Stimulated activated CD4-positive, alpha-beta T cell treated with anti-CD3 and anti-CD28 coated beads, Interleukin-15, amount 100 ng/mL, for 24 hours (primary cell): ENCODE measurements at places on chromosomes 7 and 10.

GRCh38 chr10:6678211-6678803 lies 98.2 kb upstream of the PRKCQ start:
- DNase-seq, result peak; percentile 73

DNA sequence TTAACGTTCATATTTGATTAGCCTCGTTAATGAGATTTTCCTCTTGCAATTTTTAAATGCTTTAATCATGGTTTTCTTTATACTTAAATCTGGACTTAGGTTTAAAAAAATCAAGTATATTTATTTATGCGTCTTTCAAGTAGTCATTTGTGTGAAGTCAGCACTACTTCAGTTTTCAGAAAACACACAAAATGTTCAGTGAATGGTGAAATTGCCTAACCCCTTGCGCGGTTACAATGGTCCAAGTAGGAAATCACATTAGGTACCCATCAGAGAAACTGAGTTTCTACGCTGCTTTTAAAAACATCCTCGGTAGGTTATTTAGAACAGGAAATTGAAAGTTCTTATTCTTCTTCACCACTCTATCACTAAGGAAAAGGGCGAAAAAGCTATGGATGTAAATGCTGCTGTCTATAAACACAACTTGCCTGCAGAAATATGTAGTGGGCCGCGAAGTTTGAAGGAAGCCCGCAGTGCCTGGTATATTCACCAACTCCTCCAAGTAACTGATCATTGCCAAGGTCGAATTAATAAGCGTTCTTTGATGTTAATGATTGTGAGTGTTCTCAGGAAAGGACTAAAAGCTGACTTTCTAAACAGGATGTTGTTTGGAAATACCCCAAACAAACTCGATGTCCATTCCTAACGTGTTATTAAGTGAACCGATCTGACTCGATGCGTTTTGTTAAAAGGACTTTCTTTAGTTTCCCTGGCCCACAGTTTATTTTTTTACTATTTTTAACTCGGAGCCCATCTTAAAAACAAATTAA lies 1.0 kb downstream of the SYPL1 start:
- no peak for DNase-seq

DNA sequence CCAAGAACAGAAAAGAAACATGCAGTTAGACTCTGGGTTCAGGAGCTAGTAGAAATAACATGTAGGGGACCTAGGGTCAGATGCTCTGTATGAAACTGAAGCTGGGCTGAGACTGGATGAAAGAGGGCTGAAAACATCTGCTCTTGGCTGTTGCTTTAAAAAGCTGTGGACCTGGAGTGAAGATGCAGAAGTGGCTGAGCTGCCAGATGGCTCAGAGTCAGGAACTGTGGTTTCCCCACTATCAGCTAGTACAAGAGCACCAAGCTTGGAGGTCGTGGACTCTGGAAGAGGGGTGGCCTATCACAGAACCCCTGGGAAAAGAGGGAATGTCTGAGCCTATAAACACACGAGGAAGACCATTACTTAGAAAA lies 5.9 kb downstream of the ADK start:
- no peak for DNase-seq

DNA sequence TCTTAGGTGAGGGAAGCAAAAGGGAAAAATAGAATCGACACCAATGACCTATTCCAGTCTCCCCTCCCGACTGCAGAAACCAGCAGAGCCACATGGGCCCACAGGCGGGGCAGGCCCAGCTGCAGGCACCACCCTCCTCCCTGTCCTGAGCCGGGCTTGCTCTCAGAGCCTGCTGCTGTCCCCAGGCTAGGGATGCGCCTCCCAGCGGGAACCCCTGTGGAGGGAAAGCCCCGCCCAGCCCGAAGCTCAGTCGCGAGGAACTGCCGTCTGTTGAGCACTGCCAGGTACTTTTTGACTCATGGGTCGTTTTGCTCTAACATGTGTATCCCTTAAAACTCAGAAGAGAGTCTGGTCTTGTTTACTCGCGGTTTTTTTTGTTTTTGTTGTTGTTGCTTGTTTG lies 124.5 kb upstream of the RET start:
- DNase-seq, result no peak

DNA sequence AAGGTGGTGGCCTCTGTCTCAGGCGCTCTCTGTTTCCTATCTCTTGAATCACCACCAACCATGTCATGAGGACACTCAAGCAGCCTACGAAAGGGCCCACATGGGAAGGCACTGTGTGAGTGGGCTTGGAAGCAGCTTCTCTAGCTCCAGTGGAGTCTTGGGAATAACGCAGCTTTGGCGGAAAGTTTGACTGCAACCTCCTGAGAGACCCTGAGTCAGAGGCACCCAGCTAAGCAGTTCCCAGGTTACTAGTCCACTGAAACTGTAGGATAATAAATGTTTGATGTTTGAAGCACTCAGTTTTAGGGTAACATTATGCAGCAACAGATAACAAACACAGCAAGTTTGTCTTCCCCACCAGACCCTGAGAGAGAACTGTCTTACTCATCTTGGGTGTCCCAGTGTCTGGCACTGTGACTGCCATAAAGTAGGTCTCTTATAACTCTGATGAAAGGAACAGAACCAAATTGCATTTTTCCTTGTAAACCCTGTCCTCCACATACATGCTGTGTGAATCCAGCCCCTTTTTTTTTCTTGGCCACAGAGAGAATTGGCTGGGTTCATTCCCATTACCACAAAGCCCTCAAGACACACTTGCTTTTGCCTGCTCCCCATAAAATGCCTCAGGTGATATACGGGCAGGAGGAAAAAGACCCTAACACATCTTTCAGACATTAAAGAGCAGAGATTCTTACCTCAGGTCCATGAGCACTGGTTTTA lies 185.5 kb downstream of the ZNF365 start:
- DNase-seq, result no peak

GRCh38 chr10:132595854-132596253 lies 58.3 kb downstream of the INPP5A start:
- no peak for DNase-seq

DNA sequence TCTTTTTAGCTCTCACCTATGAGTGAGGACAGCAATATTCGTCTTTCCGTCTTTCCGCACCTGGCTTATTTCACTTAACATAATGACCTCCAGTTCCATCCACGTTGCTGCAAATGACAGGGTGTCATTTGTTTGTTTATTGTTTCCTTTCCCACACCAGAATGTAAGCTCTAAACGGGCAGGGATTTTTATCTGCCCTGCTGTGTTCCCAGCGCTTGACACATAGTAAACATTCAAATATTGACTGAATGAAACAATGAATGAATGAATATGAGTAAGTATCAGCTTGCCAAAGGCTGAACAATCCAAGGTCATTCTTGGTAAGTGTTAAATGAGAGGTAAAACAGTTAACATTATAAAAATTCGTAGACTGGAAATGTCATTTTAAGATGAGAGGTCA lies 12.8 kb downstream of the SH3PXD2A start:
- no peak for DNase-seq

DNA sequence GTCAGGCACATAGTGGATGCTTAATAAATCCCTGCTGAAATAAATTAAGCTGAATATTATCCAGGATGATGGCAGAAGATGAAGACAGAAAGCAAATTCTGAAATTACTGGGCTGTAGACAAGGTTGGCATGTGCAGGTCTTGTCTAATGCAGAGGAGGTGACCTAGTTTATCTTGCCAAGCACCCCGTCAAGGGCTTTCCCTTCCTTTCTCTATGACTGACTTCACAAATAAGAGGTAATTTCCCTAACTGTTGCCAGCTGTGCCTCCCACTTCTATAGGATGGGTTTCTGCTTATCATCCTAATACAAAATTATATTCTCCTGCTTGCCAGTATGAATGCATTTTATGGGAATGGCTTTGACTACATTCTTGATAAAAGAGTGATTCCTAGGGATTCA lies 38.0 kb downstream of the LHFPL3 start:
- no peak for DNase-seq

DNA sequence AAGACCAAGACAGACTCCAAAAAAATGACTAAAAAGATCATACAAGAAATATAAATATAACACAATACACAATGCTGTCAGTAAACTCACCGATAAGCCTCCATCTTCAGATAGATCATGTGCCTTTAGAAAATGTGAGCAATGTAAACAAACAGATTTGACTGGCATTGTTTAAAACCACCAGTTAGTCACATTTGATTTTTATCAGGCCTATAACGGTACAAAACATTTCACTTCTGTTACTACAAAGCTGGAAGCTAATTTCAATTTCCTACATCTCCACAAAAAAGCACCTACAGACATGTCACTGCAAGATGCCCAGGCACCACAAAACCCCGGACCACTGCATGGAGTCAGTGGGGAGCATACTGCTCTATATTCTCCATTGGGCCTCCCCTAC lies 18.9 kb downstream of the SGMS1 start:
- no peak for DNase-seq

GRCh38 chr7:131147604-131148003 lies 180.1 kb upstream of the MKLN1 start:
- DNase-seq, result no peak

- no peak for DNase-seq
Observed at GRCh38 chr10:62492012-62492869, 118.1 kb downstream of the ZNF365 start.

DNA sequence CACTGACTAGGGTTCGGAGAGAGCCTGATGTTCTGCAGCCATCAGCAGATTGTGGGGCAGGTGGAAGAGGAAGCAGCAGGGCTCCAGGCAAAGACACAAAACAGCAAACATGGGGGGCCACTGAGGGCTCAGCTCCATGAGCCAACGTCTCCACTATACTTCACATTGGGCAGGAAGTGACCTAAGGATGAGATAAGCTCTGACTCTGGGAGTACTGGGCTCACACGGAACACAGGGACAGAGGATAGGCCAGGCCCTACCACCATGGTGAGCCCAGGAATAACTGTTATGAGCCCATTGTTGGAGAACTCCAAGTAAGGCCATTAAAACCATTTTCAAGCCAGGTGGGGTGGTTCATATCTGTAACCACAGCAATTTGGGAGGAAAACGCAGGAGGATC lies 14.9 kb upstream of the MRPS24 start:
- no peak for DNase-seq

- DNase-seq, result no peak
Observed at GRCh38 chr10:83959328-83959727, 180.0 kb upstream of the GHITM start.

DNA sequence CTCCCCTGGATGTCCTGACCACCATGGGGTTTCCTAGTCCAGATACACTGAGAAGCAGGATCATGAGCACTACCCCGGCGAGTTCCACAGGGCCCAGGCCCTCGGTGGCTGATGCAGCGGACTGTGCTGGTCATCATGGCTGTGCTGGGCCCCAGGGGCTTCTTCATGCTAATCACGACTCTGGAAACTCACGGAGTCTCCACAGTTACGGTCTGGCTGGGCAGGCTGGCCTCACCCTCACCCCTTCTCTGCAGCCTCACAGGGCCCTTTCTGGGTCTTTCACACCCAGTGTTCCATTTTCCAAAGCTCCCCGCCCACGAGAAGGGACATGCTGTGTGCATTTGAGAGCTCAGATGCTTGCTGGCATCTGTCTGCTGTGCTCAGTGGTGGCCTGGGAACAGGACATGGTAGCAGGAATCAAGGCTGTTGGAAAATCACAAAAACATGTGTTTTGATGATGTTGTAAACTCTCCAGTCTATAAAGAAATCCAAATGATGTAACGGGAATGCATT lies 119.0 kb downstream of the PTPN20 start:
- no peak for DNase-seq

DNA sequence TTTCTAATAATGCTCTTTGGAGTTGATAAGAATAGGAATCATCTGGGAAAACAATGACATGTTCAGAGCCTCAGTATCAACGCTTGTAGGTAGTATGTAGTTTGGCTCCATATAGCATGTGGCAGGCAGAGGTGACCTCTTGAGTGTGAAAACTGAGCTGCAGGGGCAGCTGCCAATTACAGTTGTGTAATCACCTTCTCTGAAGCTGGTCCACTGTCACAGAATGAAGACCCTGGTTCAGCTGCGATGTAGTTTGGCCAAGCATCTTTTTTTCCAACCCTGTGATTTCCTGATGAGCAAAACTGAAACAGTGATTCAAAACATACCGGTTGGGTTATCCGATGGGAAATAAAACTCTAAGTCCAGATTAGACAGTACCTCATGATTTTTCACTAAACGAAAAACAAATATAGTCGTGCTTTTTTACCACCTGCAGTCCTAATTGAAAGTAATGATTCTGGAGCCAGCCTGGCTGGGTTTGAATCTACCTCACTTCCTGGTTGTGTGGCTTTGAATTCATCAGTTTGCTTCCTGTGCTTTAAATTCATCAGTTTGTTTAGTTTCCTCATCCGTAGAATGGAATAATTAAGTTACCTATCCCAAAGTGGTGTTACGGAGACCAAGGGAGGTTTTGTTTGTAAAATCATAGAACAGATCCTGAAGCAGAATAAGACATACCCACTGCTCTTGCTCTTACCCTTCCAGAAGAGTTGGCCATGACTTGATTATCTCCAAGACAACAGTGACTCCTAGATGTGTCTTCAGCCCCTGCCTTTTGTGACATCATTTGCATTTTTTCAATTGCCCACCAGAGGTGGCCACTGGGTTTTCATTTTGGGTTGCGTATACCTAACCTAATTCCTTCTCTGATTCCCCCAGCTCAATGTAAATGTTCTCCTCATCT lies 87.4 kb downstream of the CELF2 start:
- no peak for DNase-seq

DNA sequence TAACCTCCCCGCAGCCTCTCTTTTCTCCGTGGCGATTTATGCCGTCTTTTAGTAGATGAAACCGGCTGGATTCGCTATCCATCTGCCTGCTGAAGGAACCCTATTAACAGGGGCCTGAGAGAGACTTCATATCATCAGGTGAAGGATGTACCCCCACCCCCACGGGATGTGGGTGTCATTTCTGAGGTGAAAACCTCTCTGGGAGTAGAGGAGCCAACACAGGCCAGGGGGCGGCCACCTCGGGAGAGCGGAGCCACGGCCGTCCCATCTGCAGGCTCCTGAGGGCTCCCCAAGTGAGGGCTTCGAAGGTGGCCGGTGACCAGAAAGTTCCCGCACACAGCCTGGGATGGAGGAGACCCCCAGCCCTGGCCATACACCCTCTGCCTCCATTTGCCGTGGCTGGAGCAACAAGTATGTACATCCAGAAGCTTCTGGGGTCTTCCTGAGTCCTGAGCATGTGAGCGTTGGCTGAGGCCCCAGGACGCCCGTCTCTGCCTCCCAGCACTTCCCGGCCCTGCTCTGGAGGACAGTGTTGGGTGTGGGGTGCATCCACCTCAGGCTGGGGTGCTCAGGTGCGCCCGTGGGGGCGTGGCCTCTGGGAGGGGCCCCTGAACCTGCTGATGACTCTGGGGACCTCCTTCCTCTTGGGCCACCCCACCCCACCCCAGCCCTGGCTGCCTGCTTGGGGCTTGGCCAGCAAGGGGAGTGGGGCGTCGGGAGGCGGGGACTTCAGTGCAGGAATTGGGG lies 84.7 kb downstream of the NKX6-2 start:
- DNase-seq, result no peak
